ENCODE measurements at places on chromosomes 1 and 21.

DNA sequence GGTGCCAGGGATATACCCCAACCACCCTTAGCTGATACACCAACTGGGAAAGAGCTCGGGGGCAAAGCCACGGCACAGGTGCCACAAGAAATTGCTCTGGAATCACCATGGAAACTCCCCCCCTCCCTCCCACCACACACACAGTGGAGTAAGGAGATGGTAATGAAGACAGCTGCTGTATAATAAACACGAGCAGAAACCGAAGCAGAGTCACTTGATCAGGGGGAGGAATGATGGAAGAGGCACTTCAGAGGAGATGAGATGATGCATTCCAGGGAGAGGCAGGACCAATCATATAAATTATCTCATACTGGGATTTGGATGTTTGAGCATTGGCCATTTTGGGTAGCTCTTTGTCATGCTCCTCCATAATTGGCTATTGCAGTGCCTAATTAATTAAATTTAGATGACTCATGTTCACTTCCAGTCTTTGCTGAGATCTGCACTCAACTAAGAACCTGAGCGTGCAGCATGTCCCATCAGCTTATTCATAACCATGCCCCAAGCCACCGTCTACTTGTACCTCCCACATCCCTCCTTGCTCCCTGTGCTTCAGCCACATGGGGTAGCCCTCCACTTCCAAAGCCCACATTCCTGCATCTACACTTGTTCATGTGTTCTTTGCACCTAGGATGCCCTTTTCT, 189.5 kb downstream of the ZSCAN20 start:
- DNase-seq: no peak

- no peak for DNase-seq
These were observed 10.4 kb upstream of the GJA8 start for GRCh38 chr1:147892216-147892615.

DNA sequence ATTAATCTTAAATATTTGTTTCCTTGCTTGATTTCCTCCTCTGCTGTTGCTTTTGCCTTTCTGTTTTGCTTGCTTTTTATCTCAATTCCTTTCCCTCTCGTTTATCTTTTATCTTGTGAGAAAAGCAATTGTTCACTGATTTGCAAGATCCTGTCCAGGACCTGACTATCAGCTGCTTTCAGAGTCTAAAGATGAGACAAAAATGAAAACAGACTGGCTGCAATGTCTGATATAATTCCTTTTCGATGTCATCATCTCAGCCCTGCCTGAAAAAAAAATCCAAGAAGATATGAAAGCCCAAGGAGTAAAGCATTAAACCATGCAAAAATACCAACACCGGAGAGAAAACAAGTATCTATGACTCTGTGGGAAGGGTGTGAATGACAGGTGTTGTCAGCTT, 225.5 kb downstream of the PATJ start:
- no peak for DNase-seq

DNA sequence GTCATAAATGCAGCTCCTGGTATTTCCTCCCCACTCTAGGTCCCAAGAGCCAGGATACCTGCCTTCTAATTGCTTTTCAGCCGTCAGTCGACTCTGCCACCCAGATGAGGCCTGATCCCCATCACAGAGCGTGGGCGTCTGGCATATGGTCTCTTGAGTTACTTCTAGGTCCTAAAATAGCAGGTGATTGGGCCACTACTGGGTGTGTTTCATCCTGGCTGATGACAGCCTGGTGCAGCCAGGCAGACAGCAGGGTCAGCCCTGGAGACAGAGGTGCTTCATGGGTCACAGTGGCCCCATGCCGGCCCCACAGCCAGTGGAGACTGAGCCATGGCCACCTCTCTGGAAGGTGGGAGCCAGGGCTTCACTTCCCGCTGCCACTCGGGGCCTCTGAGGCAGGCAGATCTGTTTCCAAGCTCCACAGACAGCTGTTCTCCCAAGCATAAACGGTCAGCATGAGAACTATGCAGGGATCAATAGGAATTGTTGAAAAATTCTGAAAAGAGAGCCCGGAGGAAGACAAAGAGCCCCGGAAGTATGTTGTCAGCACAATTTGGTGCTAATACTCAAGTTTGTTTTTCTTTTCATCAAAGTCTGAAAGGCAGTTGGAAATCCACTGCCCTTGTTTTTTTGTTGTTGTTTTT, 83.0 kb downstream of the MAN1C1 start:
- DNase-seq: no peak

DNA sequence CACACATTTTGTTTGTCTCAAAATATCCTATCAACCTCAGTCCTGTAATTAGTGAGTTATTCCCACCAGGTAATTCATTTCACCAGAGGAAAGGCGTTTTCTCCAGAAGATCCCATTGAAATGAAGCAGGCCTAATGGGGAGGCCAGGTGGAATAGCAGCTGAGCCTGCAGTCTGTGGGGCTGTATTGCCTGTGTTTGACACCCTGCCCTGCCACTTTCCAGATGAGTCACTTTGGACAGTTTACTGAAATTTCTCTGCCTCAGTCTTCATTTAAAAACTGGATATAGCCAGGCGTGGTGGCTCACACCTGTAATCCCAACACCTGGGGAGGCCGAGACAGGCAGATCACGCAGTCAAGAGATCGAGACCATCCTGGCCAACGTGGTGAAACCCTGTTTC, 78.1 kb upstream of the PPP2R5A start:
- DNase-seq: no peak

- no peak for DNase-seq
These were observed 22.4 kb downstream of the VTCN1 start for GRCh38 chr1:117188170-117188815.

DNA sequence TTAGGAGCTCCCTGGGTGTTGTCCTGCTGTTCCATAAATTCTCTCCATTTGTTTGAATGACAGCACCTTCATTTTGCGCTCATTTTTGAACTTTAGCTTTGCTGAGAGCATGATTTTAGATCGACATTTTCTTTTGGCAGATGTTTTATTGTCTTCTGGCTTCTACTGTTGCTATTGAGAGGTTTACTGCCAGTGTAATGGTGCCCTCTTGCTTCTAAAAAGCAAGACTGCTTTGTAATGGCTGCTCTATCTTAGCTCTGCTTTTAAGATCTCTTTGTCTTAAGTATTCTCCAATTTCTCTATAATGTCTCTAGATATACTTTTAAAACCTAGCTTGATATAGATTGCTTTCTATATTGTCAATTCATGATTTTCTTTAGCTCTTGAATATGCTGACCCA, 27.8 kb downstream of the THEM4 start:
- no peak for DNase-seq

- no peak for DNase-seq
These were observed 39.9 kb downstream of the KIAA1614 start for GRCh38 chr1:180952657-180953013.

DNA sequence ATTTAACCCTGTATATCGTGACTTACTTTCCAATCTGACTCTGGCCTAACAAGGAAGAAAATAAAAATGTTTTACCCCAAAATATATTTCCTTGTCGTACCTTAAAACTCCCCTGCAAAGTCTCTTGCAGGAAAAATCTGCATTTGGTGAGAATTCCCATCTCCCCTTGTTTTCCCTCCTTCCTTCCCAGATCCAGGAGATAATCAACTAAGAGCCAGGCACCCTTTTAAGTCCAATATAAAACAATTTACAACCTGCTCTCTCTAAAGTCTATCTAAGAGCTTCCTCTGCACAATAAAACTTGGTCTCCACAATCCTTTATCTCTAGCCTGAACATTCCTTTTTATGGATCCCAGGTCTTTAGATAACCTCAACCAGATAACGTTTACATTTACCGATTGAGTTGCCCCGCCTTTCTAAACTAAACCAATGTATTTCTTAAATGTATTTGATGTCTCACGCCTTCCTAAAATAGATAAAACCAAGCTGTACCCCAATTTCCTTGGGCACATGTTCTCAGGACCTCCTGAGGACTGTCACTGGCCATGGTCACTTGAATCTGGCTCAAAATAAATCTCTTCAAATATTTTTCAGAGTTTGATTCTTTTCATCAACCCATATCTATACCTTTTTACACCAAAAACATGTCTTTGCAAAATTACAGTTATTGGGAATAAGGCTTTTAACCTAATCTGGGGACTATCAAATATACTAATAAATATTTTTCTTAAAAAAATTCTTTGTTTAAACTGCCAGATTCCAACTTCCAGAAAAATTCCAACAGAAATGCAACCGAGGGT, 993 bp downstream of the DDX59 start:
- no peak for DNase-seq

Data from stimulated activated CD8-positive, alpha-beta memory T cell treated with anti-CD3 and anti-CD28 coated beads, Interleukin-15, amount 100 ng/mL, for 48 hours (primary cell).